ENCODE measurements at places on chromosomes 4 and X. TPM values are rescaled to one million over a fixed set of nuclear protein-coding genes. Genes with fewer than 3 reads are reported as not detected.
A peak's percentile ranks its signal among the peaks of the same experiment; 100 is the strongest.

The ARX gene
- 0.29 TPM for total RNA-seq

The NDNF gene
- 3.5 TPM for total RNA-seq

GRCh38 chr4:7470111-7470510, 35.4 kb upstream of the PSAPL1 start:
- peaks cover 37% of the 10 kb centered on the region for H3K27me3 ChIP-seq
- H3K4me3 ChIP-seq = no peak overlapping the region
- H3K27ac ChIP-seq = no peak overlapping the region

GRCh38 chrX:65811558-65812228, 144.2 kb downstream of the MSN start:
- H3K4me3 ChIP-seq = no peak overlapping the region
- no peak for DNase-seq
- H3K27me3 ChIP-seq = peaks cover 6% of the 10 kb centered on the region
- no peaks in the 10 kb centered on the region for H3K4me1 ChIP-seq
- H3K36me3 ChIP-seq = no peaks in the 10 kb centered on the region
- H3K27ac ChIP-seq = no peak overlapping the region

DNA sequence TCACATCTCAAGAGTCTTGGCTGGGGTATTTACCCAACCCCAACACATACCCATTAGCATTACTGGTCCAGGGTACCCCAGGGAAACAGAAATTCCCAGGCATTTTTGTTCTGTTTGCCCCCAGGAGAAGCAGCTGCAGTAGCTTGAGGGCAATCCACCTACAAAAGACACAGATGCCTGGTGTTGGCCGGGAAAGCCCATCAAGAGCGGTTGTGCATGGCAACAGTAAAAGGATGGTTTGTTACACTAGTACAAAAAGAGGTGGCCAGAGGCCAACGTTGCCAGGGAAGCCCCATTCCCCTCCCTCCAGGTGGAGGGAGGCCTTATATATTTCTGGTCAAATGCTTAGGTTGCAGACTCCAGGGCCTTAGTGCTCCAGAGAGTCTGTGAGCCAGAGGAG, 637.8 kb downstream of the BCOR start:
- no peak overlapping the region for H3K4me3 ChIP-seq
- H3K27ac ChIP-seq = no peak overlapping the region
- H3K36me3 ChIP-seq = no peaks in the 10 kb centered on the region
- no peak for DNase-seq
- no peaks in the 10 kb centered on the region for H3K27me3 ChIP-seq

DNA sequence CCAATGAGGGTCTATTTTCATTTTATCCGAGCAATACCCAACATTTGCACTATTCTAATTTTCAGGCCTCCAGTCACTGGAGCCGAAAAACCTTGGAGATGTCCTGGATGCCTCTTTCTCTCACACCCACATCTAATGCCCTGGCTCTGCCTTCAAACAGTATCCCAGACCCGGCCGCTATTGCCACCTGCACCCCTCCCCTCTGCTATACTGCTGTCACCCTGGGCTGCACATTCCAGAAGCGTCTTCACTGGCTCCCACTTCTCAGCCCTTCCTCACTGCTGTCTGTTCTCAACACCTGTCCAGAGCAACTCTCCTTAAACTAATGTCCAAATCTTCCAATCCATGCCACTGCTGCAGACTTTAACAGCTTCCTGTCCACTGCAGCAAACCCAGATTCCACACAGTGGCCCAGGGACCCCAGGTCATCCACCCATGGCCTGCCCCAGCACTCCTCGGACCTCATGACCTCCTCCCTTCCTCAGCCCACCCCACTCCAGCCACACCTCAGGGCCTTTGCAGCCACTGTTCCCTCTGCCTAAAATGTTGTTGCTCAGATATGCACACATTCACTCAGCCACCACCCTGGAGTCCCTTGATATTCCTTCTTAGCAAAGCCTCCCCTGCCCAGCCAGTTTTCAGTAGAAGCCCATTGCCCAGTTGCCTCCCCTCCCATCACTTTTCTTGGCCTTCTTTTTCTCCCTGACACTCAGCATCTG, 30.5 kb upstream of the PPP2R2C start:
- H3K4me1 ChIP-seq = no peaks in the 10 kb centered on the region
- no peak overlapping the region for H3K4me3 ChIP-seq
- no peaks in the 10 kb centered on the region for H3K27me3 ChIP-seq

DNA sequence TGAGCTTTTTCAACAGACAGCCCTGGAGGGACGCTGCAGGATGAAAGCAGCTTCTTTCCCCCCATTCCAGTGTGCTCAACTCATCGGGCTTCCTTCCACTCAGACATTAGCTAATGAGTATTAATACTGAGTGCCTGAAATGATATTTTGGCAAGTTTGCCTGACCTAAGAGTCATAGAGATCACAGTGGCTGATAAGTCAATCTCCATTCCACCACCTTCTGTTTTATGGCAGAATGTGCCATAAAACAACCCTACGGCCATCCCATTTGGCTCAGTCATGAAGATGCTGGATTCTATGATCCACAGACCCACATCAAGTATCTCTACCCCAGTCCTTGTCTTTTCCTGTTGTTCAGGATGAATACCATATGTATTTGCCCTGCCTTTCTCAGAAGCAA, 48.3 kb upstream of the MAB21L2 start:
- no peaks in the 10 kb centered on the region for H3K36me3 ChIP-seq
- no peak overlapping the region for H3K27ac ChIP-seq
- no peak for DNase-seq
- no peaks in the 10 kb centered on the region for H3K27me3 ChIP-seq

DNA sequence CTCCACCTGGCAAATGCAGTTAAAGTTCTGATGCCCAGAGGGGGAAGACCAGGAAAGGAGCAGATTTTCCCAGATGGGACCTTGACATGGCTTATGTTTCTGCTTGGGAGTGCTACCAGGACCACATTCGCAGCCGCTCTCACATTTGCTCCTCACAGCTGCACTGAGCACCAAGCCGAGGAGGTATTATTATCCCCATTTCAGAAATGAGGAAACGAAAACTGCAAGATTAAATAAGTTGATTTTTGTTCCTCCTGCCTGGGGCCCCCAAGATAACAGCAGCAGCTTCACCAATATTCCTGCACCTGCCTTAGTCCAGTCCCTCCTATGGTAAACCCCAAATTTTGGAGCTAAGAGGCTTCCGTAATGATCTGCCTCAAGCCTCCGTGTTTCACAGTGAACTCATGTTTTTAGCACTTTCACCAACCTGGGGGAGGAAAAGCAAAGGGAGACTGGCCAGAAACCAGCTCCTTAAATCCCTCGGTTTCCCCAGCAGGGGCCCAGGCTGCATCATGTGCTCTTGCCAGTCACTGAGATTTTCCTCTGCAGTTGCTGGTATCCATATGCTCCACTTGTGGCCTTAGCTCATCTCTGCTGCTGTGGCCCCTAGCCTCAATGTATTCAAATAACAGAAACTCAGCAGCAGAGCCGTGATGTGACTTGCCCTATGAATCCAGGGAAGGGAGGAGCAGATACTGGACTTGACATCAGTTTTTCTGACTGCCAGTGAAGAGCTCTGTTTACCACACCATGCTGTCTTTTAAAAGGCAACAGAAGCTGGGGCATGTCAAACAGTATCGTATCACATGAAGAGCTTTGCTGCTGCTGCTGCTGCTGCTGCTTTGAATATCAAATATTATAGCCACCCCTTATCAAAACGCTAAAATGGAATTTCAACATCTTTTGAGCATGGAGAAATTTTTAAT, 95.5 kb upstream of the KLHL13 start:
- no peak overlapping the region for H3K27ac ChIP-seq
- no peaks in the 10 kb centered on the region for H3K4me1 ChIP-seq
- no peak overlapping the region for H3K4me3 ChIP-seq
- no peaks in the 10 kb centered on the region for H3K36me3 ChIP-seq
- no peaks in the 10 kb centered on the region for H3K27me3 ChIP-seq

DNA sequence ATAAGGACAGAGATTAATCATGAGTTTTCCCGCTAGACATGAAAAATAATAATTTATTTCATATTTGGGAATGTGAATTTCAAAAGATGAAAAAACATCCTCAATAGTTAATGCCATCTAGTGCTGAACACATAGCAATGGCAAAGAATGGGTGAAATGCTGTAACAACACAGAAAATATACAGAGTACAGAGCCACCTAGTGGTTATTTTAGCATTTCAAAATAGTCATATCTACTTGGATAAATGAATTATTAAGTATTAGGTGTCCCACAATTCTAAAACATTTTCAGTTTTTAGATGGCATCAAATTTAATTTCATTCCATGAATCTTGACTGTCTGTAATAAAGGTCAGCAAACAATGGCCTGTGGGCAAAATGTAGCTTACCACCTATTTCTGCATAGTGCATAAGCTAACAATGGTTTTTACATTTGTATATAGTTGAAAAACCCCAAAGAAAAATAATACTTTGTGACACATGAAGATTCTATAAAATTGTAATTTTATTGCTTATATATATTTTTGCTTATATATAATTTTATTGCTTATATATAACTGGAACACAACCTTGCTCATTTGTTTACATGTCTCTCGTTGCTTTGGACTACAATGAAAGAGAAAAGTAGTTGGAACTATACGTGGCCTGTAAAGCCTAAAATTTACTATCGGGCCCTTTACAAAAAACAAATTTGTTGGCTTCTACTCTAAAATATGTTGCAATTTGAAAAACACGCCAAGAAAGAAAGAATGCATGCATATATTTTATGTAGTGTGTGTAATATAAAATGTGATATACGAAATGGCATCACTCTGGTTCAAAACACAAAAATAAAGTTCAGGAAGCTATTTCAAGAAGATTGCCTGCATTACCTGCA, 99.1 kb upstream of the FAM47C start:
- no peaks in the 10 kb centered on the region for H3K27me3 ChIP-seq
- H3K36me3 ChIP-seq = no peaks in the 10 kb centered on the region
- H3K4me1 ChIP-seq = no peaks in the 10 kb centered on the region
- peak; percentile 30 for DNase-seq
- no peak overlapping the region for H3K27ac ChIP-seq

Data from stomach (tissue), 19 donors.